ENCODE measurements at places on chromosomes 3 and 15.

- no peak for DNase-seq
These were observed 33.3 kb downstream of the PCSK6 start for GRCh38 chr15:101456057-101456739.

DNA sequence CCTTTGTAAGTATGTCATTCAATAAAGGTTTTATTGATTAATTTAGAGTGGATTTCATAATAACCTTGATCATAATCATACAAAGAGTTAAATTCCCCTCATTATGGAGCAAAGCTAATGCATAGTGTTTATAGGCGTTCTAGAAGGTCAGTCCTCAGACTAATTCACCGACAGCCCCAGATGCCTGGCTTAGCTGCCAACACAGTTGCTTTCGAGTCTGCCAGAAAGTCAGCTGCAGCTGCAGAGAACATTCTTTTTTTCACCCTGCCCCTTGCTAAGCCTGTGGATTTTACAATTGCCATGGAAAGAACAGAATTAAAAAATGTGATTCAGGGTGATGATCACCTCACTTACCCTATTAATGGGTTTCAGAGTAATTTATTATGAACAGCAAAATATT is 21.2 kb downstream of the CADM2 start:
- no peak for DNase-seq

DNA sequence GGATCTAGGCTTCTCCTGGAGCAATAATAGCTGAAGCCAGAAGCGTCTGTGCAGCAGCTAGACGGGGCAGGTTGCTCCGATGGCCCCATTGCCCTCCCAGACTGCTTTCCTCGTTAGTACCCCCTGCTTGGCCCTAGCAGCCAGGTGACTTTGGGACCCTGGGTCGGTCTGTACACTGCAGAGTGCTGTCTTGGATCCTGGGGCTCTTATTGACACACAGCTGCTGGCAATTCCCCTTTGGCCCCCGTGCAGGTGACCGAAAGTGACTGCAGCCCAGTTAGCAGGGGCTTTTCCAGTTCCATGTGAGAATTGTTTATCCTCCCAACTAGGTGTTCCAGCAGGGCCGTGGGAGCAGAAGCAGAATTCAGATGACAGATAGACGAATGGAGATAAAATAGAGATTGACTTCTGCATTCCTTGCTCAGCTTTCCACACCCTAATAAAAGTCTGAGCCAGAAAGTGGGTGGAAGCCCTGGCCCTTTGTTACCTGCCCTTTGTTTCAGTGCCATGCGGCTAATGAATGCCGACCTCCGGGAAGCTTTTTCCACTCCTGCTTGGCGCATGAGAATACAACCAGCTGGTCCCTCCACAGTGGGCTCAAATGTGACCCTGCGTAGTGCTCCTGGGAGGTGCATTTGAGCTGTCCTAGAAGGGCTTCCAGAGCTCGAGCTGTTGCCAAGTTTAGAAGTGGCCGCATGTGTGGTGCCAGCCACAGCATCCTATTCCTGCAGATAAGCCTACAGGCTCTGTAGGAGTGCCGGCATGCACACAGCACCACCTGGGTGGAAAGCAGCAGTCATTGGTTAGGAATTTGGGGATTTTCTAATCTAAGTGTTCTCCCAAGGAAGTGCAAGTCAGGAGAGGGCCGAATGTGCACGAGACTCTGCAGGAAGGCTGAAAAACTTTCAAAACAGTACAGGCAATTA is 94.4 kb downstream of the SLCO3A1 start:
- no peak for DNase-seq

DNA sequence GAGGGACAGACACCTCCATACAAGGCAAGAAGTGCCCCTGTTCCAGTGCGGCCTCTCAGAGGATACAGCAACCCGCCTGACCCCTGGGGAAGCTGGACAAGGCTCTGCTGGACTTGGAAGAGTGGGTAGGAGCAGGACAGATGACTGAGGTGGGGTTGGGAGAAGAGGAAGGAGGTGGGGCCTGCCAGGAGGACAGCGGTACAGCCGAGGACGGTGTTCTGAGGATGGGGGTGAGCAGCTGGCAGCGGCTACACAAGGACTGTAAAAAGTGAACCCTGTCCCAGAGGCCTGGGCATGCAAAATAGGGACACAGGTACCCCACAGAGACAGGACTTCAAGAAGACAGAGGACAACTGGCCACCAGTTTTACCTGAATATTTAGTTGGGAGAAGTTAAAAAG is 23.5 kb upstream of the ELP6 start:
- no peak for DNase-seq

DNA sequence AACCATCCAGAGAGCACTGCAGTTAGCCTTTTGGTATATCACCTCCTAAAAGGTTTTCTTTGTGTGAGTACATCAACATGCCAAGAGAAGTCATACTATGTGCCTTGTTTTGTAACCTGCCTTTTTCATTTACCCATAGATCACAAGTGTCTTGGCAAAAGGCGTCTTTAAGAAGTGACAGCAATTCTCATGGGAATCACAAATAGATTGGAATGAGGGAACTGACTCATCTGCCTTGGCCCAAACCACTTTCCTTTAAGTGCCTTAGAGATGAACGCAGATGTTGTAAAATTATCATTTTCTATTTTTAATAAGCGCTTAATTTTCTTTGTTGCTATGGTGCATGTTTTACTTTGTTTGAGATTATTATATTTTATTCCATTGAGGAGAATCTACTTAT is 20.7 kb upstream of the POMGNT2 start:
- no peak for DNase-seq

DNA sequence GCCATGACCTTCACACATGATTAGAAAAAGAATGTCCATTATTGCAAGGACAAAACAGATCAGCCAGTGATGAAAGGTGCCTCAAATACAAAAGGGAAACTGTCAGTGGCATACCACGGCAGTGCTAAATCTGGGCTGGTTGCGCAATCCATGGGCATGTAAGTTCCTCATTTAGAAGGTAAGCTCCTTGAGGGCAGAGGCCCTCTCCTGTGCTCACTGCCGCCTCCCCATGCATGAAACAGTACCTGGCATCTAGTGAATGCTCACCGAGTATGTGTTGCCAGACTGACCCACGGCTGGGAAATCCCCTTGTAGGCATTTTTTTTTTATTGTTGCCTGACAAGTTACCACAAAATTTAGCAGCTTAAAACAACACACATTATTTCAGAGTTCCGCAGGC is 312.1 kb upstream of the CHRM5 start:
- DNase-seq: no peak

DNA sequence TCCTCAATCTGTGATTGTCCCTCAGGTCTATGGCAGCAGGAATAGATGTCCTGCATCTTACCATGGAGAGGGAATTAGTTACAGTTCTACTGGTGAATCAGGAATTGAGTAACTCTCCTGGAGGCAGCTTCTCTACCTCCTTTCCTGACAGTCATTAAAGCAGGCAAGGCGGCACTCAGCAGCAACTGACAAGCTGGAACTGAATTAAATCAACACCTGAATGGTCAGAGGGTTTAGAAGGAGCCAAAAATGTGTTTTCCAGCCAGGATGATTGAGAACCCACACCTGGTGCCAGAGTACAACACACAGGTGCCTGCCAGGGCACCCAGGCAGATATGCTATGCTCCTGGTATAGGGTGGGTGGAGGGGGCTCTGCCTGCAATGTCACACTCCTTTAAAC is 43.1 kb upstream of the TIPARP start:
- DNase-seq: no peak

DNA sequence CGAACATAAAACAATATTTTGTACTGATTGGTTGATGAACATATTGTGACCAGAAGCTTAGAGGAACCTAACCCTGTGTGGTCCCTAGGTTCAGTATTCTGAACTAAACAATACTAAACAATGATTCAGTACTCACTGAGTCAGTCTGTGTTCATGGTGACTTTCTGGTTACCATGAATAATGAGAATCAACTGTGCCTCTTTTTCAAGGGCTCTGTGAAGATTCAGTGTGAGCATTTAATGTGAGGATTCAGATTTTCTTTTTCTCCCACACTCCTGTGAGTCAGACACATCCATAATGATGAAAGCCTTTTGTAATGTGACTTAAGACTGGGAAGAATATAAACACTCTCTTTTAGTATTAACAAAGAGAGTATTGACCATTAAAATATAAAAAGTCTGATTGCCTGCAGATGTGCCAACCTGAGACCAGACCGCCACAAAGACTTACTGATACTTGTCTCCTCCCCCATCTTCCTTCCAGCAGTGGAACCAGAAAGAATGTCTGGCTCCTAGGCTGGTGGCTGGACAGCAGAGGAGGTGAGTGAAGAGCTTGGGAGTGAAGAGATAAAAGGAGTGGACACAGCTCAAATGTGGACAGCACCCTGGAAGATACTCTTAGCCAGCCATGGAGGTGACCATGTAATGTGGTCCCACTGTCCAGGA is 17.6 kb upstream of the ACTL6A start:
- no peak for DNase-seq

DNA sequence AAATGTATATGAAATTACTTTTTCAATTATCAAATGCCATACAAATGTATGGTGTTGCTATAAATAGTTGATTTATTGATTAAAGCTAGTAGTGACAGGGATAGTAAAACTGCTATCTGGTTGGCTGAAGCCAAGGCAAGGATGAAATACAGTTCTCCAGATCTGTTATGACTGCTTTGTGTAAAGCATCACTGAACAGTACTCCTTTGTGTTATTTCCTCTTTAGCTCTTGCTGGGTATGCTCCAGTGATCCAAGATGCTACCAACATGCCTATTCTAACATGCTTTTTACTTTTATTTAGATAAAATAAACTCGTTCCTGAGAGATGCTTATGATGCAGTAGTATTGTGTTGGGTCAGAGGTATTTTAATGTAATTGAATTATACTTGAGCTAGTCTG is 12.4 kb upstream of the UBR1 start:
- DNase-seq: no peak

DNA sequence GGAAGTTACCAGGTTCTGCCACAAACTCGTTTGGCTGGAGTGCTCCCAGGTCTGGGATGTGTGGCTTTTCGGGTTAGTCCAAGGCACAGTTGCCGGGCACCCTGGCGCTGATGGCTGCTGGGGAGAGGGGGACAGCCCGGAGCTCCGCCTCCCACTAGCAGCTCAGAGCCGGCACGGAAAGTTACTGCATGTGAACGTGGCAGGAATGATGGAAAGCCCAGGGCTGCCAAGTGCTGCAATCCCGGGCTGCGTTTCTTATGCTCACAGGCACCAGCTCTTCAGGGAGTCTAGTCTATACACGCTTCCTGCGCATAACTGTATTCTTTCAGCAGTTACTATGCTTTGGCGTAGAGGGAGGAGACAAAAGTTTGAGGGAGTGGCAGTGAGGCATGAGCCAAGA is 141.8 kb upstream of the ICE2 start:
- DNase-seq: no peak

DNA sequence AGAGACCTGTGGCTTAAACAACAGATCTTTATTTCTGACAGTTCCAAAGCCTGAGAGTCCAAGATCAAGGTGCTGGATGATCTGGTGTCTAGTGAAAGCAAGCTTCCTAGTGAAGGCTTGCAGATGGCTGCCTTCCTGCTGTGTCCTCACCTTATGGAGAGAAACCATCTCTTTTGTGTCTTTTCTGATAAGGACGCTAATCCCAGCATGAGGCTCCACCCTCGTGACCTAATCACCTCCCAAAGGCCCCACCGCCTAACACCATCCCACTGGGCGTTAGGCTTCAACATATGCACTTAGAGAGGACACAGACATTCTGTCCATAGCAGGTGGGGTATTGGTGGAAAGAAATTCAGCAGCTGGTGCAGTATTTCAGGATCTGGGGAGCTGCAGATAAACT is 19.8 kb upstream of the LYSMD4 start:
- no peak for DNase-seq

- no peak for DNase-seq
These were observed 24.0 kb downstream of the FLNB start for GRCh38 chr3:58032186-58032585.

GRCh38 chr3:78029775-78030174 is 989.9 kb downstream of the ROBO2 start:
- DNase-seq: no peak

DNA sequence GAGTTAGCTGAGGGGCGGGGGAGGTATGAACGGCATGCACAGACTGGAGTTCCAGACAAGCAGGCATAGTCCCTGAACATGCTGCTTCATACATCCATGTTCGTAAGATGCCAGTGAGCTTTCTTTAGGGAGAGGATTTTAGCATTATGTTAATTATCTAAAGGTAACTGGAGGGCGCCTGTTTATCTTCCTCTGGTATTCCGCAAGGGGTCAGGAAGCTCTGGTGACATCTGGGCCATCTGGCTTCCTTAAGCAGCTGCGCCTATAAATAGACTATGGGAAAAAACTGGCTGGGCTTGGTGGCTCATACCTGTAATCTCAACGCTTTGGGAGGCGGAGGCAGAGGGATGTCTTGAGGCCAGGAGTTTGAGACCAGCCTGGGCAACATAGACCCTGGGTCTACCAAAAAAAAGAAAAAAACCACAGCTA is 1.5 kb upstream of the FBXO22 start:
- DNase-seq: no peak

GRCh38 chr15:32851572-32851971 is 133.8 kb downstream of the GREM1 start:
- no peak for DNase-seq

GRCh38 chr3:168322941-168323340 is 227.2 kb upstream of the GOLIM4 start:
- DNase-seq: no peak

DNA sequence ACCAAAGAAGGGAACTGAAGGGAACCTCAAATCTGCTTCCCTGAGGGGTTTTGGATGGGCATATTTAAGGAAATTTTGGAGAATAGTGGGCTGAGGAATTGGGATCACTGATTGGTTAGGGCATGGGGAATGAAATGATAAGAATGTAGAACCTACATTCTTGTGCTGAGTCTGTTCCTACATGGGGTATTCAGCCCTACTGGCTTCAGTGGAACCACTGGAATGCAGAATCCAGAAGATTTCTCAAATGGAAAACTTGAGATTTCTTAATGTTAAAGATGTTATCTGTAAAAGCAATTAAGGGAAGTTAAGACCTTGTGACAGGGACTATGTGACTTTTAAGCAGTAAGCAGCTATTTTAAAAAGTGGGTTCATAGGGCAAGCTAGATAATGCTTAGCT is 1062.4 kb downstream of the AGBL1 start:
- no peak for DNase-seq

- no peak for DNase-seq
These were observed 100.6 kb downstream of the KLHL25 start for GRCh38 chr15:85694091-85694490.

GRCh38 chr3:15229262-15229661 is 23.2 kb downstream of the CAPN7 start:
- no peak for DNase-seq

DNA sequence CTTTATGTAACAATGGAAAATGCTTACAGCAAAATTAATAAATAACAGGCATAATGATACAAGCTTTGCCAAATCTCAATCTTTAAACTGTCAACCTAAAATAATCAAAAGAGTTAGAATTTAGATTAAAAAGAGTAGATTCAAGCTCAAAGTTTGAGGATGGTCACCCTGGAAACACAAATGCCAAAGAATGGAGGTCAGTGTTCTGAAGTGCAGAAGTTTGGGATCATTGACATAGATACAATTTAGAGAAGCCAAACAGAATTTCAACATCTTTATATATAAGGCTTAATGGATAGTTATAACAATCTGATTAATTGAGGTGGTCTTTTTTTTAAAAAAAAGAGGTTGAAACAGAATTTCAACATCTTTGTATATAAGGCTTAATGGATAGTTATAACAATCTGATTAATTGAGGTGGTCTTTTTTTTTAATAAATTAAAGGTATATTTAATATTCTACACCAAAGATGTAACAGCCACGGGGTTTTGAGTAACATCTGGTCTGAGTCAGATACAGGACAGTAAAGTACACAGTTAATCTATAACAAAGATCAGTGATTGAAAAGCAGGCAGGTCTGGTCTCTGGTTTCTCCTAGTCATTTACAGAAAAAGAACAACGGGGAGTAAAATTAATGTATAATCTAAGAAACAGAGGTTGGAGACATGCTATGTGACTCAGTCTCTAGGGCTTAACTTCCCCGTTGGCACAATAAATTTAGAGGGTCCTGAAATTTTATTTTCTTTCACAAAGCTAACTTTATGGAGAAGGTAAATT is 490.7 kb downstream of the GBE1 start:
- DNase-seq: no peak

Data from stimulated activated CD8-positive, alpha-beta memory T cell treated with anti-CD3 and anti-CD28 coated beads, Interleukin-7, amount 100 ng/mL, for 1 hour (primary cell).